ENCODE measurements at places on chromosomes 6 and 20.

- no peak for DNase-seq
Observed at GRCh38 chr6:134537146-134537555, 219.2 kb upstream of the SGK1 start.

- no peak for DNase-seq
Observed at GRCh38 chr6:165229216-165229615, 80.2 kb downstream of the C6orf118 start.

DNA sequence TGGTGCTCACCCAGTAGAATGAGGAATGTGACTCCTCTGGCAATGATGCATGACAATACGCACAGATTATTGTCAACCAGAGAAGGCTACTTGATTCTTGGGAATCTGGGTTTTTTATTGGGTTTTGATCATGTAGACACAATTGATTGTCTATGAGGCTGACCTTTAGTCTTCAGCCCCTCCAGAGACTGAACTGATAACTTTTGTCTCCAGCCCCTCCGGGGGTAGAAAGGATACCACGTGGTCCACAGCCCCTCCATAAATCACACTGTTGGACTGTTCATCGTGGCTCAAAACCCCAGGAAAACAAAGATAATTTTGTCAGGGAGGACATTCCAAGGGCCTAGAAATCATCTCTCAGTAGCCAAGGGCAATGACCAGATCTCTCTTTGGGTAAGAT, 57.5 kb upstream of the ADGRF5 start:
- DNase-seq, result no peak

- no peak for DNase-seq
Observed at GRCh38 chr6:141618180-141618581, 514.5 kb upstream of the GJE1 start.

DNA sequence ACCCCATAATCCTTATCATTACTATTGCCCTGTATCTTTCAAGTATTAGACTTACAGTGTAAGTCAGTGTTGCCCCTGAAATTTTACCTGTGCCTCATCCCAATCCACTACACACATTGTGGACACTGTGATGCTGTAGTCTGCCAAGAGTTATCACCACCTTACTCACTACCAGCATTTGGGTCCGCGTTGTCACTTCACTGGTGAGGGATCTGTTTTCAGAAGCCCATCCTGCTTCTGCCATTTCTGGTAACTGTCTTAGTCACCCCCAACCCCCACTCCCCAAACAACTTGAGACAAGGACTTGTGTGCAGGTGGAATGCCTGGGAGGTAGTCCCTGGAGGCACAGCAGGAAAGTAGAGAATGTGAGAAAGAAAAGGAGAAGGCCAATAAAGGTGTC, 6.0 kb upstream of the RAB44 start:
- no peak for DNase-seq

GRCh38 chr20:59938696-59939051, 1.4 kb downstream of the PPP1R3D start:
- no peak for DNase-seq

- DNase-seq, result no peak
Observed at GRCh38 chr6:21420146-21420878, 173.2 kb upstream of the SOX4 start.

DNA sequence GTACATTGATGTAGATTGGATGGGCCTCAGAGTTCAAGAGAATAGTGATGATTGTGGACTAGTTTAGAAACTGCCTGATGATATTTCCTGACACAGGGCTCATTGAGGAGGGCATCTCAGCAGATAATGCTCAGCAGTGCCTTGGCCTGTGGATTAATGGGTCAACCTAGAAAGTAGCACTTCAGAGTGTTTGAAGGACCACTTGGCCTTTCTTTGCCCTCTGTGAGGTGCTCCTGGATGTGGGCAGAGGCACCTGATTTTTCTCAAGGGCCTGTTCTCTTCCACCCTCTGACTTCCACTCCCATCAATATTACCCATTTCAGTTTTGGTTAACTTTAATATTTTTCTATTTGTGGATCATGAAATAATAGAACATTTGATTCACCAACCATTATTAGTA, 270.6 kb upstream of the BMP2 start:
- no peak for DNase-seq

DNA sequence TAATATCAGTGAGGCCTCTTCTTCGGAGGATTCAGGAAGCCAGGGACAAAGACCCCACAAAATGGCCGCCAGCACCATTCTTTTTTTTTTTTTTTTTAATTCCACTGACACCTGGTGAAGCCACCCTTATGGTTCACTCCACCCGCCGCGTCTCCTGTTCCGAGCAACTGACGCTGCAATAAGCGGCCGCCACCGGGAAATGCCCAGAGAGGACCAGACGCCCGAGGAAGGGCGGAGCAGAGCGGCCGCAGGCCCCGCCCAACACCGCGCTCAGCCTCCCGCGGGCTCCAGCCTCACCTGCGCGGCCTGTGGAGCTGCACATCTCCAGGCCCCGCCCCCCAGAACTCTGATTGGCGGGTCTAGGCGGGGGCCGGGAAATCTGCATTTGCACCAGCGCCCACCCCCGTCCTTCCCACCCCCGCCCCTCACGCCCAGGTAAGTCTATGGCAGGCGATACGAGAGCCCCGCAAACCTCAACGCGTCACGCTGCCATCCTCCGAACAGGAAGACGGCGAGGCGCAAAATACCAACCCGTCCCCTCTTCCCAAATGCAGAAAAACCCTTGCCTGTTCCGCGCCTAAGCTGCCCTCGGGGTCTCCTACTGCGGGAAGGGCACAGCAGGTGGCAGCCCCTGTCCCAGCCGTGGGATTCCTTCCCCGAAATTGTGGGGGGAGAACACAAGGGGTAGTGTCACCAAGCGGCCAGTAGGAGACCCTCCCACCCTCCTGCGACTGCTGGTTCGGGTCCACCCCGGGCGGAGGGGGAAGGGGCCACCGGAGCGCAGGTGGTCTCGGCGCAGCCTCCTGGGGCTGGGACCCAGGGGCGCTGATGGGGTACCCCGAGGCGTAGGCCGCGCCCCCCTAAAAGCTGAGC, 960 bp downstream of the ATP9A start:
- peak; percentile 15 for DNase-seq

DNA sequence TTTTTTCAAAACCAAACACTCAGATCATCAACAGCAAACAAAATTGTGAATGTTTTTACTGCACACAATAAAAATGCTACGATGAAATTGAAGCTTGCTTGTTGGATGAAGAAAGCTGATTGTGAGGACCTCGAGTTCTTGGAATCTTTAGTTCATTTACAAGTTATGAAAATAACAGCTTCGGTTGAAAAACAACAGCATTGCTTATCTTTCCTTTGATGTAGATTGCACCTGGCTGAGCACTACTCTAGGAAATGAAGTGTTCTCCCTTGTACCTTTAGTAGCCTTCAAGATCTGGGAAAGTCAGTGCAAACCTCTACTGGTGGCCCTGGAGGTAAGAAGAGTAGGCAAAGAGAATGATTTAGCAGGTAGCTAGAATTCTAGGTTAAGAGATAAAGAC, 2.2 kb upstream of the HMGN3 start:
- no peak for DNase-seq

DNA sequence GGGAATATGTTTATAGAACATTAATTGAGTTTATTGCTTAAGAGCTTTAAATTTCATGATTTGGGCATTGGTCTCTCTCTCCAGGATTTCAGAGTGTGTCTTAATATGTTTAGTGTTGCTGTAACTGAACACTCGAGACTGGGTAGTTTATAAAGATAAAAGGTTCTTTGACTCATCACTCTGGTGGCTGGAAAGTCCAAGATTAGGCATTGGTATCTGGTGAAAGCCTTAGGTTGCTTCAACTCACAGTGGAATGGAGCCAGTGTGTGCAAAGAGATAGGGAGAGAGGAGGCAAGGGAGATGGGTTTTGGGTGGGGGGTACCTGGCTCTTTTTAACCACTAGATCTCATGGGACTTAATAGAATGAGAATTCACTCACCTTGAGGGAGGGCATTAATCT, 35.6 kb upstream of the DTNBP1 start:
- no peak for DNase-seq

DNA sequence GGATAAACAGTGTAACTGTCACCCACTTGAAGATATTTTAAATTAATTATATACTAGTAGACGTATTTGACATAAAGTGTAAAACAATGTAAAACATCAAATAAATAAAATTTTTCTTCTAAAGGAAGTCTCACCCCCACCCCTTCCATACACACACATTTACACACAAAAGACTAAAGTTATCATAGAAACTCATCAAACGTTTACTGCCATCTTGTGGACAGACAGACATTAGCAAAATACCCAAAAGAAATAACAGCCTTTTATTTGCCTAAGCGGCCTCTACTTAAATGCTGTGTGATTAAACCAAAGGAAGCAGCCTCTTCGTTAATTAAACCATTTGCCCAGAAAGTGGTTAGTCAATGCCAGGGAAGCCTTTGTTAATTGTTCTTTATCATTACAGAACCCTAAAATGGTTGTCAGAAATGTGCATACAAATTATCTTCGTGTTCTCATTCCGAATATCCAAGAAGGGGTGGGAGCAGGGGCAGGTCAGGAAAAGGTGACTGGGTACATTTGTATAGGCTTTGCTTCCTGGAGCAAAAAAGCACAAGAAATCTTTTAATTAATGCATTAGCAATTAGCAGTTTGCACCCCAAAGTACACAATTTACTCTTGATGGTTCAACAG, 176.2 kb upstream of the SASH1 start:
- no peak for DNase-seq

DNA sequence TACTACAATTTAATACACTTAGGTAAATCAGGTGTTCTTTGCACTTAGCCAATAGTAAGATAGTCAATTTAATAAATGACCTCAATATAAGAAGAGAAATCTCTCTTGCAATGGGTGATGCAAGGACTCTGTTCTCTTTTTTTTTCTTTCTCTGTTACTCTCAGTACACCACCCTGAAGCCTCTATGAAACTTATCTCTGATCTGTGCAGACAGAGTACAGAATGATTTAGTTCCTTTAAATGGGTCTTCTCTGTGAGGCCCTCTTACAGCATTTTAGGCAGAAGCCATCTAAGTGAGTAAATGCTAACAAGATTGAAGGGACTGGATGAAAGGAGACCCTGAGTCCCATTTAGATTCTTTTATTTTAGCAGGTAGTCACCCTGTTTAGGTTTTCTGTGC, 312.8 kb downstream of the RFPL4B start:
- no peak for DNase-seq

DNA sequence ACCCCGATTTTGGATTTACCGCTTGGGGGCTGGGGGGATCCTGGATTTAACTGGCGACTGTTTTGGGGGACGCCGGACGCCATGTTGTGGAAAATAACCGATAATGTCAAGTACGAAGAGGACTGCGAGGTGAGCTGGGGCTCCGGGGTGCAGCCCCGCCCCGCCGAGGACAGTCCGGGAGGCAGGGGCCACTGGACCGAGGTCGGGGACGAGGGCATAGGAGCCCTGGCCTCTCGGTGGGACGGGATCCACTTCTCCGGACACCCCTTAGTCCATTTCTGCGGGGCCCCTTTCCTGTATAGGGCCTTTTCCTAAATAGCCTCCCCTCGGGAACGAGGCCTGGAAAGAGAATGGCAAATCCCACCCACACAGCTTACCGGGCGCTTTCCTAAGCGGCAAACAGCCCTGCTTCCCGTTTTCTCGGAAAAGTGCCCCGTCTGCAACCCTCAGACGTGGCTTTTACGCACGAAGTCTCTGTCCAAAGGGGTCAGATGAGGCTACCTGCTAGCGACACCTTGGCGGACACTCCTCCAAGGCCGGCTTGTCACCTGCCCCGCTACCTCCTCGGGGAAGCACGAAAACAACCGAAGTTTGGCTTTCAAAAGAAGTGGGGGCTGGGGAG, 469 bp downstream of the TFAP2C start:
- DNase-seq, result no peak

DNA sequence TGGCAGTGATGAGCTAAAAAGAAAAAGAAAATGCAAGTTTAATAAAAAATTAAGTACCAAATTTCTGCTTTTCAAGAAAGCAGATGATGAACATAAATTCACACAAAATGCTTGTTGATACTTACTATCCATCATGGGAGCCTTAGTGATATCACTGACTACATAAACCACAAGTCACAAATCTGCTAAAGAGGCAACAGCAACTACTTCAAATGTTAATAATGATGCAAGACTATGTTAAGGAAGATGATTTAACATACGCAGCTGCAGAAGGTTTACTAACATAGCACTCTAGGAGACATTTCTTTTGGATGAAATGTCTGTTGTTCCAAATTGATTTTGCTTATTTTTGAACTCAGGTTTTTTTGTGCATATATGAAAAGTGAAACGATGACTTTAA, 18.6 kb downstream of the FYN start:
- DNase-seq, result no peak

- peak; percentile 54 for DNase-seq
Observed at GRCh38 chr6:26329763-26330511, 35.1 kb upstream of the BTN3A2 start.

DNA sequence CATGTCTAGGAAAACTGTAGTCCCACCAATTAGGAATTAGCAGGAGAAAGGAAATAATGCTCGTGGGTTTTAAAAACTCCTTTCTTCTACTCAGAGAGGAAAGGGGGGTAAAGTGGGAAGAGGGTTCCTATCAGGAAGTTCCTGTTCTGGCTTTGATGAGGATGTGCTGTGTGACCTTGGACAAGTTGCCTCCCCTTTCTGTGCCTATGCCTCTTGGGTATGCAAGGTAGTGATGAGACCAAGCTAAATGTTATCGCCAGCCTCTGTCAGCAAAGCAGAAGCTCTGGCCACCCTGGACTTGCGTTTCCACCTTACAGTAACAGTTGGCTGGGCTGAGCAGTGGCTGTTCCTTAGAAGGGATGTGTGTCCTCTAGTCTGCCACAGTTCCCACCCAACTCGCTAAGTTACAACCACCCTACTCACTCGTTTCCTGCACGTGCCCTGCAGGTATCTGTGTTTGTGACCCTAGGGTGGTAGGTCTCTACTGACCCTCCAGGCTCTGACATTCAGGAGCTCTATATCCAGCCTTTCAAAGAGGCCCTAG, 110.0 kb downstream of the PREX1 start:
- DNase-seq, result no peak

DNA sequence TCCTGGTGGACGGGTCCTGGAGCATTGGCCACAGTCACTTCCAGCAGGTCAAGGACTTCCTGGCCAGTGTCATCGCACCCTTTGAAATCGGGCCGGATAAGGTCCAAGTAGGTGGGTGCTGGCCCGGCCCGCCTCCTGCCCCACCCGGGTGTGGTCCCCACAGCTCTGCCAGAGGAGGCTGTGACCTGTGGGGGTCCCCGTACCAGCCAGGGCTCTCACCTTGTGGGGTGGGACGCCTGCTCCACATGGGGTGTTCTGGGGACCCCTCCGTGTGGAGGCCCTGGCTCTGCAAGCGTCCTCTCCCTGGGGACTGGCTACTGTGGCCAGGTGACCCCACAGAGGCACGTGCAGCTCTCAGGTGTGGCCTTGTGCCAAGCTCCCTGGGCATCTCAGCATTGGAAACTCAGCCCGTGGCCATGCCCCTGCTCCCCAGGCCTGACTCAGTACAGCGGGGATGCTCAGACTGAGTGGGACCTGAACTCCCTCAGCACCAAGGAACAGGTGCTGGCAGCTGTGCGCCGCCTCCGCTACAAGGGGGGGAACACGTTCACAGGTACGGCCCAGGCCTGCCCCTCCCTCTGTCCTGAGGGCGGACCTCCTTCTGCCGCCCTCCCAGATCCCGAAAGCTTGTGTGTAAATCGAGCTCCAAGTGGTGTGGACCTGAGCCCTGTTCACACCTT, 14.7 kb downstream of the COL20A1 start:
- no peak for DNase-seq

Measured in activated T-cell treated with anti-CD3 and anti-CD28 coated beads for 4 hours (primary cell).